ENCODE measurements at places on chromosomes 5 and 9.

DNA sequence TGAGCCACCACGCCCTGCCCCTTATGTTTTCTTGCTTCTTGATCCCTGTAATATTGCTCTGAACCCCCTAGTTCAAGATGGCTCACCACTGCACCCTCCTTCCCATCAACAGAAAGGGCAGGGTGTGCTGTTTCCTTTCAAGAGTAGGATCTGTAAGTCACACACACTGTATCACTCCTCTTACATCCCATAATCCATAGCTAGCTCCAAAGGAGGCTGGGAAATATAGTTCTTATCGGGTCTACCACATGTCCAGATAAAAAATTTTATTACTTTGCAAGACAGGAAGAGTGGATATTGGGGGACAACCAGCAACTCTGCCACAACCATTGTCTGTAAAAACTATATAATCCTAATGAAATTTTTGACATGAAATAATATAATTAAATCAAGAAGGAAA is 79.6 kb downstream of the C9orf50 start:
- no peak for DNase-seq

GRCh38 chr5:53557386-53557785 is 3.1 kb upstream of the NDUFS4 start:
- DNase-seq = no peak

DNA sequence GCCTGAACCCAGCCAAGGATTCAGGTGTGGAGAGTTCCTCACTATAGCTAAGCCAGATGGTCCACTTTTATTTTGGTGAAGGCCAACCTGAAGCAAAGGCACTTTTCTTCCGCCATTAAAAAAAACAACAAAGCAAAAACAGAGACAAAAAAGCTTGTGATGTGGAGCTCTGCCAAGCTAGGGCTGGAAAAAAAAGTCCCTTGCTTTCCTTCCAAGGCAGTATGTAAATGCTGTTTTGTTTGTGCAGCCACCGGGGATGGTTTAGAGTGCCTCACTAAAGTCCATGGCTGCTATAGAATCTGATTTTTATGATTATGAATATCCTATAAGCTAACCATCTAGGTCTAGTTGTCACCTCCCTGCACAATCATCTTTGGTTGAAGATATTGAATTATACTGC is 14.9 kb downstream of the MEGF10 start:
- no peak for DNase-seq

DNA sequence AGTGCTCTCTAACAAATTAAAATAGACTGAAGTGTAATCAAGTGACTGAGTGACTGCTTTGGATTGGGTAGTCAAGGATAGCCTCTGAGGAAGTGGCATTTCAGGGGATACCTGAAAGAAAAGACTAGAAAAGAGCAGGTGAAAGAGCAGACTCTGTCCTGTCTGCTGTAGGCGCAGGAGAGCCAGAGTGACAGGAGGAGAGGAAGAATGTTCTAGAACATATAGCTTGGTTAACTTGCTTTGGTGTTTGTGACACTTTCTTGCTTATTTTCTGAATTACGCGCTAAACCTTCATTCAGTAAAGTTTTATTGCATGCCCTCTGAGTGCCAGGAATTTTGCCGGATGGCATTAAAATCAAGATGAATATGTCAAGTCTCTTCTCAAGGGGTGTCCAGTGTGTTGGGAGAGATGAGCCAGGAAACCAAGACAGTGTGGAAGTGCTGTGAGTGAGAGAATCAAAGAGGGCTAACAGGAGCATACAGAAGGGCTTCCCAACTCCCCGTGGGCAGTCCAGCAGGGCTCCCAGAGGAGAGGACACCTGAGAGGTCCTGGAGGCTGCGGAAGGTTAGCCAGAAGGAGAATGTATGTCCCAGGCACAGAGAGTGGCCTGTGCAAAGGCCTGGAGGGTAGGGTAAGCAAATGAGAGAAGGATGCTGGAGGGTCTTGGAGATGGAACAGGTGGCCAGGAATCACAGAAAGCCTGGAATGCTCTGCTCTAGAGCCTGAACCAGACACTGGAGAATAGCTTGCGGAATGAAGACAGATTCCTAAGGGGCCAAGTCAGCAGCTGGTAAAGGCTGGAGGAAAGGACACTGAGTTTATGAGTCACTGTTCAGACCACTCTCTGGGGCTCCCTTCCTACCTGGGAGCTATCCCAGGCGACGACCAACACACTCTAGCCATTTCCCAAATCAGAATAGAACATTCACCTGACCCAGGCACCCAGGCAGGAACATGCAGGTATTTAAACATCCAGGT is 59.3 kb downstream of the SLC22A5 start:
- DNase-seq = no peak

DNA sequence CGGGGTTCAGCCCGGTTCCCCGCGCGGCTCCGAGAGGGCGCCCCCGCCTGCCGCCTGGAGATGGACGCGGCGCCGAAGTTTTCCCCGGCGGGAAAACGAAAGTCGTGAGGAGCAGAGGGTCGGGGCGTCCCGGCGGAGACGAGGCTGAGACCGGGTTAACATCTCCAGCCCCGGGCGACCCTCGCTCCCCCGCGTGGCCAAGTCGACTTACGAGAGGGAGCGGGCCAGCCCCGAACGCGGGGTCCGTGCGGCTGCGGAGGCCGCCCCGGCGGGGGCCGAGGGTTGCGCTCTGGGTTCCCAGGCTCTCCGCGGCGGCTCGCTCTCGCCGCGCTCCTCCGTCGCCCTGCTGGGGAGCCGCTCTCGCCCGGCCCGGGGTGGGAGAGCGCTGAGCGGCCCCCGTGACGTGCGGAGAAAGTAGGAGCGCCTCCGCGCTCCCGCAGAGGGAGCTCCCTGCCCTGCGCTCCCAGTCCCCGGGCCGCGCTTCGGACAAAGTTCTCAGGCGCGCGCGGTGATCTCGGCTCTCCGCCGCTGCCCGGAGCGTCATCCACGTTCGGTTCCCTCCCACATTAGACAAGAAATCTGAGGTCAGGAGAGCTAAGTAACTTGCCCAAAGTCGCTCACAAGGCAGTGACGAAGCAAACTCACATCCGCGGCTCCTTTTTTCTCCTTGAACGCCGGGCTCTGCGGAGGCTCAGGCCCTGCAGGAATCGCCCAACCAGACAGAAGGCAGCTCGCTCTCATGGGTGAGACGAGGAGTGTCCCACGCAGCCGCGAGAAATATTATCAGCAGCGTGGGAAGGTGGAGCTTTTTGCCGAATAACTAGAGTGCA is 1.2 kb upstream of the GCNT4 start:
- peak; percentile 57 for DNase-seq

GRCh38 chr9:126291925-126292324 is 34.7 kb upstream of the MVB12B start:
- no peak for DNase-seq

GRCh38 chr5:133969654-133970324 is 1.4 kb upstream of the C5orf15 start:
- no peak for DNase-seq

DNA sequence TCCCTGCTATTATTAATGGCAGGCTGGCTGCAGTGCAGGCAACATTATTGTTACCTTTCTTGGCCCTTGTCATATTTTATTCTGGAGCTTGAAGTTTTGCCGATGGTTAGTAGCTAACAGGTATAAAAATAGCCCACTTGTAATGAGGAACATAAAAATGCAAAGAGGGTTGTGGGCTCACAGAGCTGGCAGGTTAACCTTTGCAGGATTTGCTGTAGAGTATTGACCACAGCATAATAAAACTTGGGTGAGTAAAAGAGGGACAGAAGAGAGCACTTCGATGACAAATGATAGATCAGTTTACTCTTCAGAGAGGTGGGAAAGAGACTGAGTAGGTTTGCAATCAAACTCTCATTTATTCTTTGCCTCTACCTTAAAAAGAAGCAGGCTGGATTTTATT is 49.7 kb upstream of the SGCD start:
- DNase-seq = no peak

- peak; percentile 71 for DNase-seq
These were observed 12.4 kb downstream of the TNFAIP8 start for GRCh38 chr5:119368238-119368630.

DNA sequence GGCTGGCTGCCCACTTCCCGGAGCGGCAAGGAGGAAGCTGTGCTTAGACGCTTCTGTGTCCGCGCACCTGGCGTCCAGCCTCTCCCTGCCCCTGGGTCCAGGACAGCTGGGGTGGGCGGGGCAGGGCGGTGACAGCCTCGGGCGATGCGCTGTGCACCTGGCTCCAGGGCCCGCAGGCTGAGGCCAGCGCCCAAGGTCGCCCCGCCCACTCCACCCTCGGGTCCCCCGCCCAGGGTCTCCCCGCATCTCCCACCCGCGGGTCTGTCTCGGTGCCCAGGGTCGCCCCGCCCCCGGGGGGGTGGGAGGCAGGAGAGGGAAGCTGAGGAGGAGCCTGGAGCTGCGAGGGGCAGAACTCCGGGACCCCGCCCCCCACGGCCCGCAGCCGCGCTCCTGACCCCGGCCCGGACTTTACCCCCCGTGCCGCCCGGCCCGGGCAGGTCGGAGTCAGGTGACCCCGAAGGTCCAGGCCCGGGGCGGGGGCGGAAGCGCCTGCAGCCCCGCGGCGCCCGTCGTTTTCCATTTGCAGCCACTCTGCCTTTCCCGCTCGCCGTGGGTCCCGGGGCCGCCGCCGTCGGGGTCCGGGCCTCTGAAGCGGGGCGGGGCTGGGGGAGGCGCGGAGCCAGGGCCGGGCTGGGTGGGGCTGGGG is at the start of gene ENTPD8:
Gene ENTPD8 (minus strand): TSS at position 69 of the 646 bp plus-strand sequence. CDS start 3,072 bp downstream, outside the sequence.
- no peak for DNase-seq

- DNase-seq = peak; percentile 12
These were observed 118.2 kb upstream of the HMHB1 start for GRCh38 chr5:143693651-143694252.

- DNase-seq = no peak
These were observed 11.1 kb downstream of the FCN2 start for GRCh38 chr9:134891713-134892112.

GRCh38 chr5:180126716-180127681 is 55.4 kb upstream of the RNF130 start:
- no peak for DNase-seq

GRCh38 chr9:133202145-133202513 is 6.9 kb downstream of the OBP2B start:
- no peak for DNase-seq

DNA sequence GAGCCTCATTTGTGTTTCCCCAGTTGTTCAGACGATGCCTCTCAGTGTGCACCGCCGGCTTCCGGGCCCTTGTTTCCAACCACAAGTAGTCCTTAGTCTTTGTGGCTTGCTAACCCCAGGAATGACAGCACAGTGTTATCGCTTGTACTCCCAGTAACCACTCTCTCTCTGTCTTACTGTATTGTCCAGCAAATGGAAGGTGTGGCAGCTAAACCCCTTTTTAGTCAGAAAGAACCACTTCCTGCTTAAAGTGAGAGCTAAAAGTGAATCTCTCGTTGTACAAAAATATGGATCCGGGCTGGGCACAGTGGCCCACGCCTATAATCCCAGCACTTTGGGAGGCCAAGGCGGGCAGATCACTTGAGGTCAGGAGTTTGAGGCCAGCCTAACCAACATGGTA is 61.3 kb downstream of the ENC1 start:
- peak; percentile 62 for DNase-seq

Data from CD4-positive, alpha-beta T cell treated with Interleukin-6 at 100 ng/mL for 8 hours (primary cell).